ENCODE measurements at places on chromosomes 3 and 15.

DNA sequence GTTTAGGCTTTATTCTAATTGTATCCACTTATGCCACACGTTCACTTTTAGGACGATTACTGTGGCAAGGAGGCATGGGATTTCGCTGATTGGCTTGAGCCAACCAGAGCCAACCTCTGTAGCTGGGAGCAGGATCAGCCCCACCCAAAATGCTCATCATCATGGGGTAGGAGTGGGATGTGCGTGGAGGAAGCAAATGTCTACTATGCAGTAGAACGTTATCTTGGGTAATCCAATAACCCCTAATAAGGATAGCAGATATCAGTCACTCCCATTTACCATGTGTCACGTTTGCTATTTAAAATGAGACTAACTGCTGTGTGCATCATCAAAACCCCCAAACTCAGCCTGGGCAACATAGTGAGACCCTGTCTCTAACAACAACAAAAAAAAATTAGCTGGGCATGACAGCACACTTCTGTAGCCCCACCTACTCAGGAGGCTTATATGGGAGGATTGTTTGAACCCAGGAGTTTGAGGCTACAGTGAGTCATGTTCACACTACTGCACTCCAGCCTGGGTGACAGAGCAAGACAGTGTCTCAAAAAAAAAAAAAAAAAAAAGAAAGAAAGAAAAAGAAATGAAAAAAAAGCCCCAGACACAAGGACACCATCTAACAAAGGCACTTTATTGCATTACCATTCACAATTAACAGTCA, 17.8 kb upstream of the ITGB5 start:
- no peak for DNase-seq

DNA sequence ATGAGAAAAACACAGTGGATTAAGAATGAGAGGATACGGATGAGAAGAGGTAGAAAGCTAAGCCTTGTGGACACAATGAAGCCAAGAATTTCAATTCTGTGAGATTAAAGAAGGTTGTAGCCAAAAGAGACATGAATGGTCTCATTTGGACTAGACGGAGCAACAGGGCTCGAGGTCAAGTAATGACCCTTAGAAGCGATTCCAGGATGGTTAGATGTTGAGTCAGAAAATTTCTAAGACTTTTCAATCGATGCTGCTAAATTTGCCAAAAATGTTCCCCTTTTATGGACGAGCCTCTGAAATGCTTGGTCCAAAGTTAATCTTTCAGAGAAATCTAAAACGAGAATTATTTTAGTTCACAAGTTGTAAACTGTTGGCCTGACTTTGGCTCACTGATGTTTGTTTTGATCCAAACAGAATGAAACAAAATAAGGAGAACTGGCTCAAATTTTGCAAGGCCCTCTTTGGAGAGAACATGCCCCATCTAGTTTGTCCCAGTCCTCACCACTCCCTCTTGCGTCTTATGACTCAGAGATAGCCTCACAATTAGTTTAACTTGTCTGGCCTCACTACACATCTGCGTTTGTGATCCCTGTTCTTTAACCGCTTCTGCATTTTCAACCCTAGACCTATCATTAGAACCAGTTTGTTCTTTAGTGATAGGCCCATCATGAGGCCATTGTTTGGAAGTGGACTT, 235.5 kb downstream of the PDZRN3 start:
- DNase-seq = no peak

DNA sequence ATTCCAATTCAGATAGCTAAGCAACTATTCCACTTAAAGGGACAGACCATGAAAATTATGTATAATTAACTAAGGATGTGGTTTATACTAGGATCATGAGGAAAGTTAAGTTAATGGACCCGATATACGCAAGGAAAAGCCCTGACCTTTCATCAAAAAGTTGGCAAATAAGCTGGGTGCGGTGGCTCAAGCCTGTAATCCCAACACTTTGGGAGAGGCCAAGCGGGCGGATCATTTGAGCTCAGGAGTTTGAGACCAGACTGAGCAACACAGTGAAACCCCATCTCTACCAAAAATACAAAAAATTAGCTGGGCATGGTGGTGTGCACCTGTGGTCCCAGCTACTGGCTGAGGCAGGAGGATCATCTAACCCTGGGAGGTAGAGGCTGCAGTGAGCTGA, 39.6 kb downstream of the SCAP start:
- DNase-seq = no peak

DNA sequence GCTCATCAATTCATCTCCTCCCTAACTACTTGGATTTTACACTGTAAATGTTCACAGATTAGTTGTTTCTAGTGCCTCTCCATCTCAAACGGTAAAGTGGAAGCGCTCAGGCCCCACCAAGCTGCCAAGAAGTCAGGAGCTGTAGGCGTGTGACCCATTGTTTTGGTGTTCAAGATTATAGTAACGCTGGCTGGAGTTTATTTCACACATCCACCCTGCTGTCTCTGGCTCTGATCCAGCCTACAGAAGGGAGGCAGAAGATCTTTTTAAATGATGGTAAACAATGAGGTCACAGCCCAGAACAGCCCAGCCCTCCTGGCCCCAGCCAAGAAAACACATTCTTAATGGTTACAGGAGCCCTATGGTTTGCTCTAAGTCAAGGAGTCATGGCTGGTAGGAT, 25.7 kb upstream of the GALNT15 start:
- no peak for DNase-seq

- DNase-seq = no peak
Measured at GRCh38 chr3:102068327-102068726, 219.0 kb downstream of the NFKBIZ start.

- DNase-seq = no peak
Measured at GRCh38 chr3:152656972-152657355, 178.0 kb upstream of the P2RY1 start.

DNA sequence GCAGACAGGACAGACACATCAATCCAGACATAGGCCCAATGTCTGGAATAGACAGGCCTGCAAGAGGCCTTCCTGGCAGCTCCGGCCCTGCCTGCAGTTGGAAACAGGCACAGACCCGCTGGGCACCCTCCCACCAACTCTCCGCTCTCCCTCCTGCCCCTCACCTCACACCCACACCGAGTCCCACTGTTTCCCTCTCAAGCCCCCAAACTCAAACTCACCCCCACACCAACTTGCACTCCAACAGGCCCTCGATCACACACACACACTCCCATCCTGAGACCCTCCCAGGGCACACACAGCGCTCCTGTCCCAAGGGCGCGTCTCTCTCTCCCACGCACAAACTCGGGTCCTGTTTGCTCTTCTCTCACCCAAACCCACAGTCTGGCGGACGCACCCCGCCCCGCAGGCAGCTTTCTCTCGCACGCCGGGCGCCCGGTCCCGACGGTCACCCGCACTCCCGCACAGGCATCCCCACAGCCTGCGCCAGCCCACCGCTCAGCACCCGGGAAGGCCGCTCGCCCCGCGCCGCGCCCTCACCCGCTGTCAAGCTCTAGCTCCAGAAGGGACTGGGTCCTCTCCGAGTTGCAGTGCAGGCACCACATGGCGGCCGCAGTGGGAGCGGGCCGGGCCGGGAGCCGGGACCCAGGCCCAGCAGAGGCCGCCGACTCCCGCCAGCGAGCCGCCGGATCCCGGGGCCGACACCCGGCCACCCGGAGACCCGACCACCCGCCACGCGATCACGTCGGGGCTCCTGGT, 106.2 kb downstream of the IQSEC1 start:
- no peak for DNase-seq

DNA sequence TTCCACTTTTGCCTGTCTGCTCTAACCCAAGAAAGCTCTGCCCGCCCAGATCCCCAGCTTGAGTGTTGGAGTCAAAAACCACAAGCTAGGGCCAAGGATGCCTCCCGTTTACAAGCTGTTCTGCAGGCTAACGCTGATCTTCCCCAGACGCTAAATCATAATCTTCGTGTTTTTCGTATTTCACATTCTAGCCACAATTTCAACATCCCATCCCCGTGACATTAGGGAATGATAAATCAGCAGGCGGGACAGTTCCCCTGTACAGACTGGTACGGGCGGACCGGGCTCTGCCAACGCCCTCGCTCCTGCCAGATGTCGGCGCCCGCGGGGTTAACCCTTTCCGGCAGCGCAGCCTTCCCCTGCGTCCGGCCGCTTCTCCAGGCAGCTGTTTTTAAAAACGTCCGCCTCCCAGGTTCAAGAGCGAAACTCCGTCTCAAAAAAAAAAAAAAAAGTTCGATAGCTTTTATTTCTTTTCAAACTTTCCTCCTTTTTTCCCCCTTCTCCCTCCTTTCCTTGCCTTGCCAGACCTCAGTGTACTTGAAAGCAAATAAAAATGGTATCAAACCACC, 81.0 kb upstream of the BNC1 start:
- no peak for DNase-seq

GRCh38 chr3:10006762-10007090, 19.5 kb upstream of the FANCD2 start:
- no peak for DNase-seq

DNA sequence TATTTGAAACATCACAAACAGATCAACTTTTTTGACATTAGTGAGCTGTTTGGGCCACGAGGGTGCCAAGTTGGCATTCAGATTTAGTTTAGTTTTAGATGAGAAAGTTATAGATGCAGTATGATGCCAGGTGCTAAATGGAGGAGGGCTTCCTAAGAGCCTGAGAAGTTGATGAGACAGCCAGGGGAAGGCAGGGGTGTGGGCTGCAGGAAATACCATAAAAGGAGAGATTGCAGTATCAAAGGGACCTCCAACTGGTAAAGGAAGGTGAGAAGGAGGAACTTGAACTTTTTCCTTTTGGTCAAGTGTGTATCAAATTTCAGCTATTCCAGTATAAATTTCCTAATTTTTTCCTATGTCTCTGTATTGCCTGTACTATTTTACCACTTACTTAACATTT, 2.0 kb upstream of the TNIK start:
- no peak for DNase-seq

- DNase-seq = no peak
Measured at GRCh38 chr3:179671747-179672242, 19.0 kb downstream of the USP13 start.

DNA sequence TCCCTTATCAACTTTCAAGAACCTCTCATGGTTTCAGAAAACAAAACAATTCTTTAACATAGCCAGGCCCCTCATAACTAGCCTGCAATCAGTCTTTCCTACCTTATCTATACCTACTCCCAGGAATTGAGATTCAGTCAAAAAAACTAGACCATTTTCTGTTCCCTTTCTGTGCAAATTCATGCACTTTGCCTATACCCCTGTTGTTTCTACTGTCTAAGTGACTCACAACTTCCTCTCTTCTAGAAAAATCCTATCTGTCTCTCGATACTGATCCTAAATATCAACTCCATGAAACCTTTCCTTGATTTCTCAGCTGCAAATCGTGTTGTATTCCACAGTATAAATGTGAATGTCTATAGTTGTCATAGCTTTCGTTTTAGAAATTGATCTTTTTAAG, 10.9 kb upstream of the IL1RAP start:
- no peak for DNase-seq

DNA sequence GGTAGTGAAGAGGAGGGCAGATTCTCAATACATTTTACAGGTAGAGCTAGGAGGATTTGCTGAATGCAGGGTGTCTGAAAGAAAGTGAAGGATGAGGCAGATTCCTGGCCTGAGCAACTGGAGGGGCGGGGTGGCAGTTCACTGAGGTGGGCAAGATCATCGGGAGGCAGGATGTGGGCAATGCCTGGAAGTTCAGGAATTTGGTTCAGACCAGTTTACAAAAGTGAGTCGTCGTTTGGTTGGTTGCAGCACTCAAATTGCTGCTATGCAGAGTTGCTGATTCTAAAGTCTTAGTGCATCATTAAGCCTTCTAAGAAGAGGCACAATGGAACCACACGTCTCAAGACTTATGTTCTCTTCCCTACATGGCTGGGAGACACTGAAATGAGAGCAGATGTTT, 134.0 kb downstream of the MFSD1 start:
- no peak for DNase-seq

- DNase-seq = no peak
Measured at GRCh38 chr3:98406034-98406433, 15.6 kb downstream of the OR5K3 start.

GRCh38 chr3:39757307-39757706, 52.1 kb upstream of the MYRIP start:
- DNase-seq = no peak

GRCh38 chr3:39275052-39275451, 4.8 kb downstream of the CX3CR1 start:
- no peak for DNase-seq

DNA sequence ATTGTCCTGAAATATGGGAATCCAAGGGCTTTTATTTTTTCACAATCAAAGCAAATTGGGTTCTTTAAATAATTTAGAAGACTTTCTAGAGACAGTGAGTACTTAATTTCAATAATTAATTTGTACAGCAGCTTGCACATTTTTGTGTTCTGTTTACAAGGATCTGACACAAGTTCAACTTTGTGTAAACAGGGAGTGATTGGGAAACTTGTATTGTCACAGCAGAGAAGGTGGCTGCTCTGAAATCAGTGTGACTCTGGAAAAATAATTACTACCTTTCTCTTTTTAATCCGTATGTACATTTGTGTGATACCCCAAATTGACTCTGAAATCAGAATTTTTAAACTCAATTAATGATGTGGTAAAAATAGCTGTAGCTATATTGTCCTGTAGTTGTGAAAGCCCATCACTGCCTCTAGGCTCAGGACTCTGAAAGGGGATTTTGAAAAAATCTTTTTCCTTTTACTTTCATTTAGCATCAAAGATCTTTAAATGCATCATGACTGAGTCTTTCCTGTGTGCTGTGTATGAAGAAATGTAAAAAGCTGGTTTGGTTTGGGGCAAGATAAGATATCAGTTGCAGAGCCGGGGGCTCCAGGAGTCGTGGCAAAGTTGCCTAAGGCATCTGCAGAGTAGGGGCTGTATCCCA, 45.1 kb downstream of the MFSD1 start:
- no peak for DNase-seq

- DNase-seq = no peak
Measured at GRCh38 chr3:102140116-102140515, 290.8 kb downstream of the NFKBIZ start.

GRCh38 chr3:58111513-58112184, 99.1 kb downstream of the DNASE1L3 start:
- no peak for DNase-seq

- no peak for DNase-seq
Measured at GRCh38 chr3:69445024-69445423, 59.1 kb upstream of the FRMD4B start.

- DNase-seq = peak; percentile 17
Measured at GRCh38 chr3:80094589-80094988, 326.8 kb upstream of the ROBO1 start.
